Stimulated activated CD4-positive, alpha-beta T cell treated with anti-CD3 and anti-CD28 coated beads, Interleukin-1b, Interleukin-23, amount 100 ng/mL, for 1 hour (primary cell): ENCODE measurements at places on chromosomes 4 and X.

GRCh38 chrX:97691901-97692455 lies 808.3 kb downstream of the RPA4 start:
- DNase-seq = no peak

GRCh38 chrX:1336948-1337779 lies 579 bp downstream of the IL3RA start:
- no peak for DNase-seq

- DNase-seq = no peak
Observed at GRCh38 chr4:153259661-153260060, 55.4 kb downstream of the TRIM2 start.

DNA sequence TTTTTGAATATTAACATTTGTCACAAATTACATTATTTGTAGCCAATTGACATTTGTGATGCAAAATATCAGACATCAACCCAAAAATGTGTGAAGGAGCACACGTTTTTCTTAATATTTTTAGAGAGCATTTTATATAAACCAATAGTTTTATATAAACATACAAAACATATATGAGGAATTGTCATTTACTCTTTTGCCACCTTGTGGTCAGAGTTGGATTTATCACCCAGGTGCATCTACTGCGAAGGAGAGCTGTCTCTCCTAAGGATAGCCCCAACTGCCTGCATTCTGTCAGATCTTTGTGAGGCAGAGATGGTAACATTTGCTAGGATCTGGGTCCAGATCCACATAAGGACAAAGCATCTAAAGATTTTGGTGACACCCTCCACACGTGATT lies 2.5 kb upstream of the USP27X start:
- DNase-seq = no peak

DNA sequence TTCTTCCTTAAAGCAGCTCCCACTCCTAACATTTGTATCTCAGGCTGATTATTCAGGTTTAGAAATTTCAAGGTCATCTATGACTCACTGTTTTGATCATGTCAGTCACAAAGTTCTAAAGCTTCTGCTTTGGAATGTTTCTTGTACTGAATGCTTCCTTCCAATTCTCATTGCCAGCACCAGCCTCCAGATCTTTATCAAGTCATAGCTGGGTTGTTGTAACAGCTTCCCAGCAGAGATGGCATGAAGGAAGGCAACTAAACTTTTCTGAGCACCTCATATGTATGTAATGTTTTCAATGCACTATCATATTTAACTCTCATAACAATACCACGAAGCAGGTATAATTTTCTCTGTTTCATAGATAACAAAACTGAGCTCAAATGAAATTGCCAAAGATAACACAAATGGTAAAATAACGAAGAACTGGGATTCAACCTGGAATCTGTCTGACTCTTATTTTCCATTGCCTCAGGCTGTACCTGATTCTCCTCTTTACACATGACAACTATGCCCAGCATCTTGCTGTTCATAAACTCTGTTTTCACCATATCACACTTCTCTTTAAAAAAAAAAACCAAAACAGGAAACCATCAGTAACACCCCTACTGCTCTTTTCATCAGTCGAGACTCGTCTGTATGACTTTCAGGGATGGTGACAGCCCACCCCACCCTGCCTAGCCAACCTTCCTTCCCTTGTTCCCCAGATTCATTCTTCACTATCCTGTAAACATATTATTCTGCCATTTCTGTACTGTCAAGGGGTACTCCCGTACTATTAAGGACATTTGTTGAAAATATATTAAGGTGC lies 13.4 kb downstream of the TRPC3 start:
- no peak for DNase-seq

DNA sequence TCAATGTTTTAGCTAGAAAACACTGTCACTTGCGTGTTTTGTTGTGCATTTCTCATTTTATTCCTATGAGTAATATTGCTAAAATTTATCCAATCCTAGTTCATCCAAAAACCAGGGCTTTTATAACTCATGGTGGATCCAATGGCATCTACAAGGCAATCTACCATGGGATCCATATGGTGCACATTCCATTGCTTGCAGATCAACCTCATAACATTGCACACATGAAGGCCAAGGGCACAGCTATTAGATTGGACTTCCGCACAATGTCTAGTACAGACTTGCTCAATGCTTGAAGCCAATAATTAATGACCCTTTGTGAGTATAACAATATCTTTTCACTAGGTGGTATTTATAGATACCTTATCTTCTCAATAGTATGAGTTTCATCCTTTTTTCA lies 57.2 kb upstream of the UGT2B7 start:
- DNase-seq = no peak

GRCh38 chr4:42515156-42515884 lies 118.0 kb downstream of the SHISA3 start:
- no peak for DNase-seq

DNA sequence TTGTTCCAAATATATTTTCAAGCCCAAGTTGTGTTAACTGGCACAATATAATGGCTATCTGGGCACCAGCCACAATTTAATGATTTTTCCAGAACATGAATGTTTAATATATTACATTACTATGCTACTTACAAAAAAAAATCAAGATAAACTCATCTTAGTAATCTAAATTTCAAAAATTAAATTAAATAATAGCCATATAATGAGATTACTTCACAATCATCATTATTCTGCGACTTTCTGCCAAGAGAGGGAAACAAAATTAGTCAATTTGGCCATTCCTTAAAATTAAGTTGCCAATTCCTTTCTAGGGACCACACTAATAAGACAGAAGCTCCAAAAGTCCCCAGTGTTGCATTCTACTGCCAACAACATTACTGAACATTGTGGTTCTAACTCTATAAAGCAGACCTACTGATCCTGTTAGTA lies 7.5 kb downstream of the NEK1 start:
- no peak for DNase-seq

GRCh38 chr4:168188754-168189153 lies 96.4 kb downstream of the ANXA10 start:
- no peak for DNase-seq

GRCh38 chrX:43564953-43565352 lies 91.1 kb upstream of the MAOA start:
- no peak for DNase-seq

DNA sequence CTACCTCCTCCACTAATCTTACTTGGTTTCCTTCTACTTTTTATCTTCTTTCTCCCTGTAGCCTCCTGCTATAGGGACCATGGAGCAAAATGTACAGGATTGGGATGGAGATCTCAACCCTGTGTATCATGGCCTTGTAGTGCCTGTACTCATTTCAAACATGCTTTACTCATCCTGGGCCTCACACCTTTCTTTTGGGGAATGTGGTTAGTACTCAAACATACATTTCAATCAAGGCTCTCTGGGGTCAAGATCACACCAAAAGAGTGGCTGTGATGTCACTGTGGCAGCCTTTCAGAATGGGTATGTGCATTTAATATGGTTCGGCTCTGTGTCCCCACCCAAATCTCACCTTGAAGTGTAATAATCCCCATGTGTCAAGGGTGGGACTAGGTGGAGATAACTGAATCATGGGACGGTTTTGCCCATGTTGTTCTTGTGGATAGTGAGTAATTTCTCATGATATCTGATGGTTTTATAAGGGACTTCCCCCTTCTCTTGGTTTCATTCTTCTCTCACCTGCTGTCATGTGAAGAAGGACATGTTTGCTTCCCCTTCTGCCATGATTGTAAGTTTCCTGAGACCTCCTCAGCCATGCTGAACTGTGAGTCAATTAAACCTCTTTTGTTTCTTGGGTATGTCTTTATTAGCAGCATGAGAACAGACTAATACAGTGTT lies 205.1 kb downstream of the RASL11B start:
- no peak for DNase-seq

DNA sequence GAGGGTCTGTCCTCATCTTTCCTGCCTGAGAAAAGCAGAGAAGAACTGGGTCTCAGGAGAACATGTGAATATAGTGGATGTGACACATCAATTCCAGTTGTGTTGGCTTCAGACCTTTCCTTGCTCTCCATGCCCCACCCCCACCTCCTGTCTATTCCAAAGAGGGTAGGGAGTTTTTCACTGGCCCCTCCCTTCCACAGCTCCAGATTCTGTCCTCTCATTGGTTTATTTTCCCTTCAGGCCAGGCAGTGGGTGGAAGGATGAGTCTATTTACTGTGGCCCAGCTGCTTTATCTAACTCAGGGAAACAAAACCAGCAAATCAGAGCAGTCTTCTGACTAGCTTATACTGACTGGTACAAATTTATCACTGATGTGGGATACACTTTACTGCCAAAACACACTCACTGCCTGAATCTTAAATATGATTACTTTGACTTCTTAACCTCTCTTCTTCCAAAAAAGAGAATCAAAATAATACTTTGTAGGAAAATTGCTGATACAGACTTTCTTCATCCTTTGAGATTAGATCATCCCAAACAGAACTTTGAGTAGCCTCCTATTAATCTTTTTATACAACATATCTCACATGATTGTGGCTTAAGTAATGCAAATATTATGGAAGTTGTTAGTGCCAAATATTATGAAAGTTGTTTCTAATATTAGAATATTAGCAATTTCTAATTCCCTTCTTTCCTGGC lies 221.2 kb downstream of the MID1 start:
- no peak for DNase-seq

DNA sequence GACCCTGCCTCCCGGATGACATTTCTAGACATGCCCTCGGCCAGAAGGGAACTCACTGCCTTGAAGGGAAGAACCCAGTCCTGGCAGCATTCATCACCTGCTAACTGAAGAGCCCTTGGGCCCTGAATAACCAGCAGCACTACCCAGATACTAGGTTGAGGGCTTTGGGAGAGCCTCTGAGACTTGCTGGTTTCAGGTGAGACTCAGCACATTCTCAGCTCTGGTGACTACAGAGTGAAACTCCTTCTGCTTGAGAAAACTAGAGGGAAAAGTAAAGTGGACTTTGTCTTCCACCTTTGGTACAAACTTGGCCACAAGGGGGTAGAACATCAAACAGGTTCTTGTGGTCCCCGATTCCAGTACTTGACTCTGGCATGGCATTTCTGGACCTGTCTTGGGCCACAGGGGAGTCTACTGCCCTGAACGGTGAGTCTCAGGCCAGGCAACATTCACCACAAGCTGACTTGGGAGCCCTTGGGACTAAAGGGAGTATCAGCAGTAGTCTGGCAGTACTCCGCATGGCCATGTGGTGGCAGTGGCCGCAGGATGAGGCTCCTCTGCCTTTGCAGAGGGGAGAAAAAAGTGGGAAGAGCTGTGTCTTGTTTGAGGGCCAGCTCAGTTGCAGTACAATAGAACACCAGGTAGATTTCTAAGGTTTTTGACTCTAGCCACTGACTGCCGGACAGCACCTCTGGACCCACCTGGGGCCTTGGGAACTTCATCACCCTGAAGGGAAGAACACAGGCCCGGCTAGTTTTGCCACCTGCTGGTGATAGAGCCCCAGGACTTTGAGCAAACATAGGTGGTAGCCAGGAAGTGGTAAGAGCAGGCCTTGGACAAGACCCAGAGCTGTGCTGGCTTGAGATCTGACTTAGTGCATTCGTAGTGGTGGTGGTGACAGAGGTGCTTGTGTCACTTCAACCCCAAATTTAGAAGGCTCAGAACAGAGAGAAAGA lies 414.8 kb downstream of the OPHN1 start:
- no peak for DNase-seq

DNA sequence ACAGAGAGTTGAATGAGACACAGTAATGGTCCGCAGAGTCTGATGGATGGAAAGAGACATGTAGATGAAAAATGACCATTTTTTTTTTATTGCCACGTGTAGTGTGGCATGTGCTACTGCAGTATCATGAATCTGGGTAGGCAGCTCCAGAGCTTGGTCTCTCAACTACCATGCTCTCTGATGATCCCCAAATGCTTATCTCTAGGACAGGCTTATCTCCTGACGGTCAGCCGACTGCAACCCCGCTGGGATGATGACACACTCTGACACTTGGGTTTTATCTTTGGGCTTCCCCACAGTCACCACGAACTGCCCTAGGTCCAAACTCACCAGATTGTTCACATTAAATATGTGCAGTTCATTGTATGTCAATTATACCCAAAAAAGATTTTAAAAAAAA lies 239.7 kb downstream of the QDPR start:
- no peak for DNase-seq
